ENCODE measurements at places on chromosomes 11 and 22.

DNA sequence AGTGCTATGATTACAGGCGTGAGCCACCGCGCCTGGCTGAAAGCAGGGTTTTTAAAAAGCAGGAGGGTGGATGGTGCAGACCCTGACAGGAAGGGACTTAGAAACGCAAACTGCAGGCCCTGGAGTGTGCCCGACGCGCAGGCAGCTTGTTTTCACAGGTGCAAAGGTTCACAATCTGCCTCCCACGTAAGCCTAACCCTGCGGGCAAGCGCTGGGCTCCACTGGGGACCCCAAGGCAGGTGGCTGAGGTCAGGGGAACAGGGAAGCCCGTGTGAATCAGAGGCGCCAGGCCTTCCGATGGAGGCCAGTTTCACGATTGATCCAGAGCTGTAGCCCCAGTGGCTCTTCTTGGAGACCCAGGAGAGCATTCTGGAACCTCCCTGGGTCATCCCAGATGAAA, 256.3 kb downstream of the BRD1 start:
- DNase-seq = no peak

- DNase-seq = no peak
Measured at GRCh38 chr11:111633248-111633647, 31.0 kb downstream of the SIK2 start.

GRCh38 chr11:72598906-72599305, 75.3 kb downstream of the PDE2A start:
- DNase-seq = no peak

- DNase-seq = no peak
Measured at GRCh38 chr22:43561415-43562178, 149.8 kb downstream of the MPPED1 start.

All from activated CD4-positive, alpha-beta T cell treated with anti-CD3 and anti-CD28 coated beads for 4 hours (primary cell).